ENCODE measurements at places on chromosomes 5 and 9. TPM values are rescaled to one million over a fixed set of nuclear protein-coding genes. Genes with fewer than 3 reads are reported as not detected.

The HMGCS1 gene
- polyA plus RNA-seq, result 7.6 TPM

GRCh38 chr5:112306956-112307355, 112.1 kb downstream of the EPB41L4A start:
- H3K4me1 ChIP-seq, result peaks cover 14% of the 10 kb centered on the region
- H3K4me3 ChIP-seq, result no peak overlapping the region
- DNase-seq, result no peak
- H3K27ac ChIP-seq, result no peak overlapping the region

DNA sequence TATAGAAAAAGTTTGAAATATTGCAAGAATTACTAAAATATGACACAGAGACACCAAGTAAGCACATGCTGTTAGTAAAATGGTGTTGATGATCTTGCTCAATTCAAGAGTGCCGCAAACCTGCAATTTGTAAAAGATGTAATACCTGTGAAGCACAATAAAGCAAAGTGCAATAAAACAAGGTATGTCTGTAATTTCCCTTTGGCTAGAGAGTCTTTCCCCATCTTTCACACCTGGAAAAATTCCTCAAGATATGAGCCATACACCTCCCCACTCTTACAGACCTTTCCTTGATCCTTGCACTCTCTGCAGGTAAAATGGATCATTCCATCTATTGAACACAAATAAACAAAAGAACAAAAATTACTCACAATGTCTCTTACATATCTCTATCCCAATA, 597.8 kb downstream of the EFNA5 start:
- no peak overlapping the region for H3K4me3 ChIP-seq
- no peaks in the 10 kb centered on the region for H3K27me3 ChIP-seq
- DNase-seq, result no peak

- no peak for DNase-seq
- H3K27me3 ChIP-seq, result no peaks in the 10 kb centered on the region
- H3K36me3 ChIP-seq, result no peaks in the 10 kb centered on the region
- no peak overlapping the region for H3K4me3 ChIP-seq
Observed at GRCh38 chr5:74239261-74239660, 401.3 kb downstream of the ENC1 start.

DNA sequence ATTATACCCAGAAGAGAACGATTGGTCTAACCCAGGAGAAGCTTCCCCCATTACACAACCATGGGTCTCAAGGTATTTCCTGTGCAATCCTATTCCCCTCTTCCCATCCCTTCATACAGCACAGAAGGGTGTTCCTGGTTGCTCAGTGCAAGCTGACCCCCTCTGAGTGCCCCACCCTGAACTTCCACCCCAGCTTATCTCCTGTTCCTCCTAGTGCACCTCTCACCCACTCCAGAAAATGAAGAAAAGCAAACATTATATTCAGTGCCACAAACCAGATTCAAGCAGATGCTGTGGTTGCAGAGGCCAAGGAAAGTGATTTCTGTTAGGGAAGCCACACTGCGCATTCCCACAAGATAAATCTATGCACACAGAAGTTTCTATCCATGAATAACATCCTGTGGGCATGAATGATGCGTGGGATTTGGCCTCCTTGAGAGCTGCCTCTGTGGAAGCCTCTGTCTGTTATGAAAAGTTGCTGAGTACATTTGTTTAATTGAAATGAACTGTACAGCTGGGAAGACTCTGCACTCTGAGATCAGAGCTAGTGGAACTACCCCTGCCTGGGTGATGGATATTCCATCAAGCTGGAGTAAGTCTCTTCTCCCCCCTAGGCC, 2.2 kb upstream of the OR2S2 start:
- H3K27me3 ChIP-seq, result peaks cover 4% of the 10 kb centered on the region
- no peaks in the 10 kb centered on the region for H3K4me1 ChIP-seq
- no peaks in the 10 kb centered on the region for H3K36me3 ChIP-seq
- no peak overlapping the region for H3K4me3 ChIP-seq
- H3K27ac ChIP-seq, result no peak overlapping the region
- DNase-seq, result no peak

DNA sequence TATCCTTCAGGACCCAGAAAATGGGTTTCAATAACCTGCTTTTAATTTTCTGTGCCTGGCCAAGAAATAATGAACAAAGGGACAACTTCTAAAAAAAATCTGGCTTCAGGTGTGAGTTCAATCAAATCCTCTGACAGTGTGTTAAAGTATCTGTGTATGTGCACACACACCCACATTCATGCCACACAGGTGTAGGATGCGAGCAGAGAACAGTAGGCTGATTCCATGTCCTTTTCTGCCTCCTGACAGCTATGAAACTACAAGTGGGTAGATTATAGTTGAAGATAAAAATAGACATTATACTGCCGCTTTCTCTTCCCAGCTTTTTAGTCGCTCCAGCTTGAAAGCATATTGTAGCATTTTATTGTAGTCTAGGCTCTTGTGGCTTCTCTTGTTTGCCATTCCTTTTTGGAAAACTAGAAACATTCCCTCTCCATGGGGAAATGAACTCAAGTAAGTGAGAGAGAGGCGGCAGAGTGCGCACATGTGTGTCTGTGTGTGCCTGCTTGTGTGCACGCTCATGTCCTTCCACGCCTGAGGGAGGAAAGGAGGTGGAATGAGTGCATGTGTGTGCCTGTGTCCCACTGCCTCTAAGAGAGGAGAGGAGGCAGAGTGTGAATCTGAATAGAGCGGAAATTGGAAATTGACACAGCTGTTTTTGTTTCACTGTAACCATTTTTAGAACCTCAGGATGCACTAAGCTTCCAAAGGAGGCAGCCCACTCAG, 273.0 kb downstream of the ELAVL2 start:
- H3K27ac ChIP-seq, result no peak overlapping the region
- H3K4me1 ChIP-seq, result no peaks in the 10 kb centered on the region
- no peaks in the 10 kb centered on the region for H3K36me3 ChIP-seq
- H3K4me3 ChIP-seq, result no peak overlapping the region

DNA sequence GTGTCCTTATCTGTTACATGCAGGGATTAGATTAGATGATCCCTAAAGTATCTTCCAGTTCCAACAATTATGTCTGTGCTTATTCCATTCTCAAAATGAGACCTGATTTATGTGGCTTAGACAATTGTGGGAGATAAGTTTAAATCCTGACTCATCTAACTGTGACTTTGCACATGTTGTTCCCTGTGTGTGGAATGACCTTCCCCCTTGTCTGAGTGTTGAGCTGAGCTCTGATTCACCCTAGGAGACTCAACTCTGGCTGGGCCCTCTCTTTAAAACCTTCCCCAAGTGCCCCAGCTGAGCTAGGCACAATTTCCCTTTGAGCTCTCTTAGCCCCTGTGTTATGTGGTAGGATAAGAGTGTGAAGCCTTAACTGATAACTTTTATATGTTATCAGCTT, 118.9 kb upstream of the ELL2 start:
- DNase-seq, result no peak
- H3K27ac ChIP-seq, result peak overlapping the region; percentile 57
- no peaks in the 10 kb centered on the region for H3K36me3 ChIP-seq
- H3K4me3 ChIP-seq, result no peak overlapping the region
- peaks cover 22% of the 10 kb centered on the region for H3K4me1 ChIP-seq

- H3K4me1 ChIP-seq, result no peaks in the 10 kb centered on the region
- no peaks in the 10 kb centered on the region for H3K27me3 ChIP-seq
- DNase-seq, result no peak
- no peak overlapping the region for H3K27ac ChIP-seq
Observed at GRCh38 chr5:68007451-68007850, 208.1 kb upstream of the PIK3R1 start.

DNA sequence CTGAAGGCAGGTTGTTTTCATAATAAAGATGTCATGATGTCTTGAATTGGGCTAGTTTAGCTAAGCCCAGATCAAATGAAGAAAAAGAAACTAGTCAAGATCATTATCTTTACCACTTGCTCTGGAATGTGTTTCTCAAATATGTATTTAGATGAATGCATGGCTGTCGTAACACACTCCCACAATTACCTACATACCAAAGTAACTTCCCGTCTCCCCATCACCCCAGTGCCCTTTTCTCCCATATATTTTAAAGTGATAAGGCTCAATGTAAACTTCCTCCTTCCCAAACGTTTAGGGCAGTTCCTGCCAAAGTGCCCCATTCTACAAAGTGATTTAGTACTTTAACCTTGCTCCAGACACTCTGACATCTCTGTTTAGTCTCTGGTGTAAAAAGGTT, 61.4 kb downstream of the SLC1A3 start:
- H3K4me1 ChIP-seq, result peaks cover 5% of the 10 kb centered on the region
- H3K27me3 ChIP-seq, result no peaks in the 10 kb centered on the region
- DNase-seq, result no peak
- H3K27ac ChIP-seq, result no peak overlapping the region
- H3K36me3 ChIP-seq, result peaks cover 22% of the 10 kb centered on the region

- H3K27ac ChIP-seq, result no peak overlapping the region
- H3K4me1 ChIP-seq, result no peaks in the 10 kb centered on the region
- H3K36me3 ChIP-seq, result no peaks in the 10 kb centered on the region
- no peak overlapping the region for H3K4me3 ChIP-seq
- no peak for DNase-seq
- H3K27me3 ChIP-seq, result peaks cover 2% of the 10 kb centered on the region
Observed at GRCh38 chr5:31889001-31889561, 250.2 kb downstream of the PDZD2 start.

The COL23A1 gene
- polyA plus RNA-seq, result 0.69 TPM

The LCN12 gene
- polyA plus RNA-seq, result 0.13 TPM

DNA sequence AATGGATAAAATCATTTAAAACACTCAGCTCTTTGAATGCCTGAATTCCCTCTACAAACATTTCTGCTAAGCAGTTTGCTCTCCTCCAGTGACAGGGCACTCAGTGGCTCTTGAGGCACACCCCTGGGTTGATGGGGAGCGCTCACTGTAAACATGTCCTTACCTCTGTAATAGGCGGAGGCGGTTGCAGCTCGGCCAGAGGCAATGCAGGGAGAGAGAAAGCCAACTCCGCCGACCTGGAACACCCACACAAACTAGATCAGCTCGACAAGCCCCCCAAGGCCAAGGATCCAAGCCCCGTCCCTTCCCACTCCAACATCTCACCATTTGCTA, 329 bp downstream of the CDC23 start:
- H3K4me1 ChIP-seq, result peaks cover 14% of the 10 kb centered on the region
- no peaks in the 10 kb centered on the region for H3K27me3 ChIP-seq
- no peak for DNase-seq
- peak overlapping the region; percentile 82 for H3K27ac ChIP-seq

The MEF2C gene
- polyA plus RNA-seq, result 32.0 TPM

- no peaks in the 10 kb centered on the region for H3K4me1 ChIP-seq
- H3K4me3 ChIP-seq, result no peak overlapping the region
- H3K27ac ChIP-seq, result no peak overlapping the region
- no peak for DNase-seq
- H3K36me3 ChIP-seq, result no peaks in the 10 kb centered on the region
Observed at GRCh38 chr5:162824360-162824759, 613.0 kb upstream of the CCNG1 start.

- no peaks in the 10 kb centered on the region for H3K27me3 ChIP-seq
- H3K27ac ChIP-seq, result peak overlapping the region; percentile 82
- H3K36me3 ChIP-seq, result peaks cover 38% of the 10 kb centered on the region
Observed at GRCh38 chr9:35609820-35610163, 4.7 kb downstream of the TESK1 start.

GRCh38 chr9:76454311-76454710, 4.7 kb upstream of the GCNT1 start:
- no peak for DNase-seq
- H3K36me3 ChIP-seq, result no peaks in the 10 kb centered on the region
- no peaks in the 10 kb centered on the region for H3K27me3 ChIP-seq
- no peak overlapping the region for H3K27ac ChIP-seq

DNA sequence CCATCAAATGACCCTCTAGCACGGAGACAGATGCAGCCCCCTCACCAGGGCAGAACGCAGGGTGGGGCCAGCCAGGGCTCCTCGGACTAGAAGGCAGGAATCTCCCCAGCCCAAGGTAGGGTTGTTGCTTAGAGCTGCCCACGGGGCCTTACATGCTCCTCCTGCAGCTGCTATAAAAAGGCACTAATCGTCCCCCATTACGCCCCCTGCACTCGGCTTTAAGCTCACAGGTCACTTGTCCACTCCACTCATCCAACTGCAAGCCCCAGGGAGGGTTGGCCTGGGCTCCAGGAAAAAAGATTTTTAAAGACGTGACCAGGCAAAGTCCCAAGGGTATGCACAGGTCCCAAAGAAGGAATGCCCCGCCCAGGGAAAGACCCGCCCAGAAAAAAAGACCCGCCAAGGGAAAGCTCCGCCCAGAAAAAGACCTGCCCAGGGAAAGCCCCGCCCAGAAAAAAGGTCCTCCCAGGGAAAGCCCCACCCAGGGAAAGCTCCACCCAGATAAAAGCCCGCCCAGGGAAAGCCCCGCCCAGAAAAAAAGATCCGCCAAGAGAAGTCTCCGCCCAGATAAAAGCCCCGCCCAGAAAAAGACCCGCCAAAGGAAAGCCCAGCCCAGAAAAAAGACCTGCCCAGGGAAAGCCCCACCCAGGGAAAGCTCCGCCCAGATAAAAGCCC, 11.1 kb downstream of the GRIN1 start:
- peaks cover 33% of the 10 kb centered on the region for H3K27me3 ChIP-seq
- no peaks in the 10 kb centered on the region for H3K4me1 ChIP-seq
- H3K36me3 ChIP-seq, result no peaks in the 10 kb centered on the region
- H3K27ac ChIP-seq, result no peak overlapping the region
- H3K4me3 ChIP-seq, result no peak overlapping the region
- DNase-seq, result no peak

DNA sequence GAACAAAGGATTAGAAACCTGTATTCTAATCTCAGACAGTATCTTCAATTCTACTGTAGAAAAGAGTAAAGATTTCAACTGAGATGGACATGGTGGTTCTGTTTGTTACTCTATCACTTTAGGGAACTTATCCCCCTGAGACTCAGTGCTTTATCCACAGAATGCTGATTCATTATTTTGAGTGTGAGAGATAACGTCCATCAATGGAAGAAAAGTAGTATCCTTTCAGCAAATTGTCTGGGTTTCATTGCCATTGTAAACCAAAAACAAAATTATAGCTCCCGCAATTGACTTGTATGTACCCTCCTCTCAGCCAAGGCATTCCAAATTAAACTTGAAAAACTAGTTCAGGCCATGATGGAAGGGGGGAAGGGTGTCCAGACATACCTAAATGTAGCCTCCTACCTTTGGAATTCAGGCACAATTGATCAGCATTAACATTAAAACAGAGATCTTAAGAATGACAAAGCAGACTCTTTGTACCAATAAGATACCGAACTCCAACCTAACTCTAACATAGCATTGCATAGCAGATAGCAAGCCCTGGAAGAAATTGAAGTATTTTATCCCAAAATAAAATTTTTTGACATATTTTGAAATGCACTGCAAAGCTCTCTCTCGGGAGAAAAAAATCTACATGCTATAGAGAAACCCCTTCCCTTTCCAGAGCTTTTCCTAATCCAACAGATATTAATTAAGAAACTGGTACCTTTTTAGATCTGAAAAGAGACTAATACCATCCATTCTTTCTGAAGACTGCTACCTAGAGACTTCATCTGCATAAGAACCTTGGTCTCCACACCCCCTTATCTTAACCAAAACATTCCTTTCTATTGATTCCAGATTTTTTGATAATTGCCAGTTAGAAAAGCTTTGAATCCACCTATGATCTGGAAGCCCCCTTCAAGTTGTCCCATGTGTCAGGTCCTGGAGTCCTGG, 1055.7 kb downstream of the PTPRD start:
- H3K27ac ChIP-seq, result no peak overlapping the region
- DNase-seq, result no peak
- no peaks in the 10 kb centered on the region for H3K36me3 ChIP-seq
- no peaks in the 10 kb centered on the region for H3K4me1 ChIP-seq
- no peak overlapping the region for H3K4me3 ChIP-seq

The FOXD4L3 gene
- polyA plus RNA-seq, result not detected
